GM12864 (cell line): ENCODE measurements at places on chromosomes 6 and 20.
A peak's percentile ranks its signal among the peaks of the same experiment; 100 is the strongest.

GRCh38 chr6:63114610-63115211, 96.6 kb upstream of the FKBP1C start:
- no peak for DNase-seq

GRCh38 chr6:148128014-148128730, 214.5 kb upstream of the SASH1 start:
- no peak for DNase-seq

GRCh38 chr6:142827991-142828390, 117.0 kb downstream of the HIVEP2 start:
- no peak for DNase-seq

DNA sequence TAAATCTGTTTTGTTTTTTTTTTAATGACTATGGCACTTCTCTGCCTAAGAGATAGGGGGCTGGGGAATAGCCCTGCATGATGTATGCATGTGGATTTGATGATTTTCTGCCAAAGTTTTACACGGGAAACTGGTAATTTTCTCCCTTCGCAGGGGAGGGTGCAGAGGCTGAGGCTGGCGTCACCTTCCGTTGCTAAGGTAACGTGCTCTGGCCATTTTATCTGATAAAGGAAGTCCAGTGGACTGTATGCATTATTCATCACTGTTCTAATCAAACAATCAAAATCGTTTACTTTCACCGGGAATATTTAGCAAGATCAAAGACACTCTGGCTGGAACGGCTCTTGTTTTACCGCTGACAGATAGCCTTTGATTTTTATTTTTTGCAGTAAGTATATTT, 789 bp downstream of the PHACTR1 start:
- DNase-seq = no peak

DNA sequence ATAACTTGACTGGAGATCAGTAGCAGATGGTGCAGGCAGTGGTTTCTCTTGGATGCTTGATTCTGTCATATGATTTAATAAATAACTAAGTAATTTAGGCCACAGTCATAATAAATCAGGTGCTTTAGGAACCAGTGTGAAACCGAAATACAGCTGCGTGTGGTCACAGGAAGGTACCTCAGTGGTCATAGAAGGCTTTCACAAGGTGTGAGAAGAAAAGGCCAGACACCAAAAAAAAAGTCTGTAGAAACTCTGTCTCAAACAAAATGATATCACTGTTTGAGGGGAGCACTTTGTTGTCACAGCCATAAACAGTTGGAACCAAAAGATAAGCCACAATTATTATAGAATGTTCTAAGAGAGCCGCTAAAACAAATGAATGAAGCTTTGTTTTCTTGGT, 56.5 kb downstream of the ARMC2 start:
- peak; percentile 53 for DNase-seq

DNA sequence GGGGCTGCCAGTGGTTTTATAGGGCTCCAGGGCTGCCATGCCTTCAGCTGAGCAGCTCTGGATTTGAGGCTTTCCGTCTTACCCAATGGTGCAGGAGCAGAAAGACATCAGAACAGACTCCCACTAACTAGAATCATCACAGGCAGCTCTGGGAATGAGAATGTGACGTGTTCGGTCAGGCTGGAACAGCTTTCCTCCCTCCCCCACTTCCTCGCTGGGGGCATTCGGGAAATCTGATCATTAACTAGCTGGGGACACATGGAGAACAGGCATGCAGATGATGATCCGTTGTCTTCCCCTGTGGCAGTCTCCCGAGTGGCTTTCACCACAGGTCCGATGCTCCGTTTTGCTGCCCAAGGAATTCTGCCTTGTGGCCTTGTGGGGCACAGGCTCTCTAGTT, 5.5 kb upstream of the MTG2 start:
- DNase-seq = no peak

DNA sequence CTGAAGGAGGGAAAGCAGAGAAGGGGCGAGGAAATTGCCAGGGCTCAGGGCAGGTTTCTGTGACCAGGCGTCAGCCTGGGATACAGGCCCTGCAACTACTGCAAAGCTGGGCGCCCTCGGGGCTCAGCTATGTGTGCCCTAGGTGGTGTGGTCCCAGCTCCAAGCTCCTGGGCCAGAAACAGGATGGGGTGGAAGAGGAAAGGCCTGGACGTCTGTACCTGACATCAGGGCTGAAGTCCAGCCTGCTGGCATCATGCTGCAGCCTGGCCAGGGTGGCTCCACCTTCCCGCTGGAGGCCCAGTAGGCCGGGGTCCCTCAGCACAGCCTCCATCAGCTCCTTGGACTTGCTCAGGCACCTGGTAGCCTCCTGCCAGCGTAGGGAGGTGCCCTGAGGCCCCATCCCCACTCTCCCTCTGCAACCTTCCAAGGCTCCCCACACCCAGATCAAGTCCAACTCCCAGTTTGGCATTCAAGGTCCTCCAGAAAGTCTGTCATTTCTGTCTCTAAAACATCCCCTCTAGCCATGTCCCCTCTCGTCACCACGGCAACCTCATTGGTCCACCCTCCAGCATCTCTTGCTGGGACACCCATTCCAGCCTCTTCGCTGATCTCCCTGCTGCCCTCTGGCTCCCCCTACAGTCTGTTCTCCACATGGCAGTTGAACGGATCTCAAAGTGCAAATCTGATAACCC, 38.2 kb downstream of the KIAA1755 start:
- DNase-seq = no peak

DNA sequence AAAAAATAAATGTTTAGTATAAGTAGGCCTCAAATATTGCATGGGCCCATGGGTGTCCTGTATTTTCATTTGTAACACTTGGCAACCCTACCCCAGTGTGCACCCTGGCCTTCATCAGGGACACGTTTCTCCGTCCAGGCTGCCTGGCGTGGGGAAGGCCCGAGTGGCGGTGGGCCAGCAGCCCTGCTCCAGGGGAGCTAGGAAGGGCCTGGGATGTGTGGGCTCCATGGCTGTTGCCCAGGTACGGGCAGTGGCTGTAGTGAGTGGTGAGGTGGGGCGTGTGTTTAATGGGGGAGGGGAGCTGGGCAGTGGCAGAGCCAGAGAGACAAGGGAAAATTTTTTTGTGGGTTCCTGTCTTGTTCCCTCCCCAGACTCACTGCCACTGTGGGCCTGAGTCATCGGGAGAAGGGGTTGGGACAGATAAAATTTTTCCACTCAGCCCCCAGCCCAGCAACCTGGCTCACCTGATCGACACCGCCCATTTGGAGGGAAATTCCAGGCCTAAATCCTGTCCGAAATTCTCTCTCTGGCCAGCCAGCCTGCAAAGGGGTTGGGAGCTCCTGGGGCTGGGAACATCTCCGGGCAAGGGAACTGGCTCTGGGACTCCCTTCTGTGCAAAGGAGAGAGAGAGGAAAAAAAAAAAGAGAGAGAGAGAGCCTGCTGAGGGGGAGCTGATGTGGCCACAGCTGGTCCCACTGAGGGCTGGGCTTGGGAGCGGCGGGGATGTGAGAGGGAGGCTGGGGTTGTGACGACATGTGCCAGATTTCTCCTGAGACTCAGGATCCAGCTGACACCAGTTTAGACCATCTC, 32.5 kb upstream of the VEGFA start:
- DNase-seq = no peak

DNA sequence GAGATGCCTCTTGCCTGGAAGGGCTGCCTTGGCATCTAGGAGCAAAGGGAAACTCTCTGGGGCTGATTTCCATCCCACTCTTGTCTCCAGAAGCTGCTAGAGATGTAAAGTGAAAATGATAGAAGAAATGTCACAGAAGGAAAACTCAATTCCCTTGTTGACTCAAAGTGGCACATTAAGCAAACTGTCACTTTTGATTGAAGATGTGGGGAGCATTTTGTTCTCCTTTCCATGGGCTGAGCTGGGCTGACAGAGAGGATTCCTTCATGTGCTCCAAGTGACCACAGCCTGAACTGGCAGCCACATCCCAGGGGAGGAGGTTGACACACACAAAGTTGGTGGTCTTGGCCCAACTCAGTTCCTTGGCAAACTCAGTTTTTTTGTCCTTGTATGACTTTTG, 9.8 kb downstream of the GPR31 start:
- no peak for DNase-seq

DNA sequence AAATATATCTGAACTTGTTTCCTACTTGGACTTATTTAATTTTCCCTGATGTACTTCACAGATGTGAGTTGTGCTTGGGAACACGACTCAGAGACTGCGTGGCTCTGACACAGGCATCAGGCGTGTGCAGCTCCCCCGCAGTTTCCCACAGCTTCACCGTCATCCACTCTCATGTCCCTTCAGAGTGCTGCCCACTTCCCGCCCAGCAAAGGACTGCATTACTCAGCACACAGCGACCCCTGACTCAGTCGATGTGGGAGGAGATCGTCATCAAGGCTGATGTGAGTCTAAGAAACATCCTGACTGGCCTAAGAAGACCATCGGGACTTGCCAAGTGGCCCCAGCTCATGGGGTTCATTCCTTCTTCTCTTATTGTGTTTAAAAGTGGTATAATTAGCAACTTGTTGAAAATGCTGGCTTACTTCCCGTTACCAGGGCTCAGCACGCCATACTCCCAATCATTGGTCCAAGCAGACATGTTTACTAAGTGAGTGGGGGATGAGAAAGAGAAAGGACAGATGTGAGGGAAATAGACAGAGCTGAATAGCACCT, 539.4 kb upstream of the JARID2 start:
- DNase-seq = no peak

GRCh38 chr6:105596284-105596755, 193.4 kb upstream of the PREP start:
- DNase-seq = no peak

- DNase-seq = no peak
Observed at GRCh38 chr20:40192529-40192928, 496.5 kb downstream of the MAFB start.

GRCh38 chr20:16007962-16008361, 565.3 kb downstream of the KIF16B start:
- DNase-seq = no peak

GRCh38 chr6:150535151-150535804, 64.4 kb upstream of the PLEKHG1 start:
- DNase-seq = no peak

DNA sequence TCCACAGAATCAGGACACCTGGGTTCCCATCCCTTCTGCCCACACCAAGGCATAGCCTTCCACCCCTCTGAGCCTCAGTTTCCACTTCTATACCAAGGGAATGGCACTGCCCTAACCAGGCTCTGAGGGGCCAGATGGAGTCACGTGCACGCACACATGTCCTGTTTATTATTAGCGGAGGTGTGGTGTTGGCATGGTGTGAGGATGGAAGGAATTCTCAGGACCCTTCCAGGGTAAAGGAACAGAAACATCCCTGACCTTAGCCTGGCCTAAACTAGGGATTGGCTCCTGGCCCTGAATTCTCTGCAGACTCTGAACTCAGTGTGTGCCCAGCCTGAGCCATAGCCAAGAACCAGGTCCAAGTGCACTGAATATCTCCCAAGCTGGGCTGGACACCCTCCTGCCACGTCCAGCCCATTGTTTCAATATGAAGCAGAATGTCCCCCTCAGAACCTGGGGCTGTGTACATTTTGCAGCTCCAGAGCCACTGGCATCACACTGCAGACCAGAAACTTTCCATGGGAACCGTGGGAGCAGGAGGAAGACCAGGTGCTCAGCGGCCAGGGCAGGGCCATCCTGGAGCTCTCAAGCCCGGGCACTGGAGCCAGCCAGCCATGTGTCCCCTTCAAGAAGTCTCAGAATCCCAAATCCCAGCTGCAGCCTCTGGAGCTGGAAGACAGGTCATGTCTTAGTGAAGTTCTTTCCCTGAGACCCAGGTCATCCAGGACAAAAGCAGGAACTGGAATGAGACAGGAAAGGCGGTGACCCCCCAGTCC, 208.4 kb downstream of the ANKRD60 start:
- no peak for DNase-seq

DNA sequence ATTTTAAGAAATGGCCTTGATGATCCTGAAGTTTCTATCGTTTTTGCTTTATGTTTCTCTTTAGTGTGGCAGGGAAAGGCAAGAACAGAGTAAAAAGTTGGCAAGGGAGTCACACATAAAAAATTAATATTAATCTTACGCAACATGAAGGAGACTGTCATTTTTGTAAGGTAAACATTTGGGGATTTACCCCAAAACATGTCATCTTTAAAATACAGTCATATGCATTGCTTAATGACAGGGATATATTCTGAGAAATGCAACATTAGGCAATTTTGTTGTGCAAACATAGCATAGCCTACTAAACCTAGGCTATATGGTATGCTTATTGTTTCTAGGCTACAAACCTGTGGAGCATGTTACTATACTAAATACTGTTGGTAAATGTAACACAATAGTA, 5.4 kb downstream of the RBL1 start:
- no peak for DNase-seq

- no peak for DNase-seq
Observed at GRCh38 chr6:156423075-156423474, 354.1 kb upstream of the ARID1B start.

- DNase-seq = no peak
Observed at GRCh38 chr6:6781172-6781872, 192.8 kb downstream of the LY86 start.

- DNase-seq = no peak
Observed at GRCh38 chr6:116533233-116533957, 12.1 kb downstream of the TRAPPC3L start.

DNA sequence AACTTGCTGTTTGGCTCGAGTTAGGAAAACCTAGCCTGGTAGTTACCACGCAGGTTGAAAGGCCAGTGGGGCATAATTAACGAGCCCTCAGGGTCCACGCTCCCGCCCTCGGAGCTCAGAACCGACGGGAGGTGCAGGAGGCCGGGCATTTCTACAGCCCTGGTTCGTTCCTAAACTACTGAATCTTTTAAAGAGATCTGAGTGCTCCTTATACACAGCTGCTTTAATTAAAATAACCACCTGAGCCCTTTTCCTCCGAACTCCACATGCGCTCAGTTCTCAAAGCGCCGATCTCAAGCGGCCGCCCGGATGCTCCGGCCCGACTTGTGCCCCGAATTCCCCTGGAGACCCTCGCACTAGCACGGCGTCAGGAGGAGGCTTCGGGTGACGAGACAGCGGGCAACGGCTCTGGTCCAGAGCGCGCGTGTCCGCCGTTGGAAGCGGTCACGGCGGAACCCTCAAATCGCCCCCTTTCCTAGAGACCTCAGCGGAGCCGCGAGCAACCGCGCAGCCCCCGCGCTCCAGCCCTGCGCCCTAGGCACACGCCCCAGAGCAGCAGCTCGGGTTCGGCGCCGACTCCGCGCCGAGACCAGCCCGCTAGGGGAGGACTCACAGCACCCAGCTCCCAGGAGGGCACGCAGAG, 397 bp downstream of the WDR27 start:
- DNase-seq = no peak

- DNase-seq = no peak
Observed at GRCh38 chr20:9214685-9215084, 145.8 kb downstream of the PLCB4 start.

DNA sequence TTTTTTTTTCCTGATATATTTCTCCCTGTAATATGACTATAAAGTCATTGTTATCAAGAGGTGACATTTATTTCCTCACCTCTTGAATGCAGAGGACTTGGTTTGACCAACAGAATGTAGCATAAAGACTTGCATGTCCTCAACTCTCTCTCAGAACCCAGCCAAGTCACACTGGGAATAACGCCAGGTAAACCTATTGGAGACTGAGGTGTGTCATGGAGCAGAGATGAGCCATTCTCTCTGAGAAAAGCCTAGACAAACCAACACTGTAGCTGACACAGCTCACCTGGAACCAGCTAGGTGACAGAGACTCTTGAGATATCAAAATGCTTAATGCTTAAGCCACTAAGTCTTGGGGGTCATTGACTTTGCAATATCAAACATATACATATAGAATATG, 533.6 kb downstream of the HAO1 start:
- no peak for DNase-seq

- DNase-seq = no peak
Observed at GRCh38 chr20:53580376-53581111, 13.1 kb downstream of the ZNF217 start.
